ENCODE measurements at places on chromosomes 2 and 18. TPM values are rescaled to one million over a fixed set of nuclear protein-coding genes. Genes with fewer than 3 reads are reported as not detected.

The SERPINB12 gene
- total RNA-seq, result not detected

The LTBP1 gene
- total RNA-seq, result 27.4 TPM

The FAHD2B gene
- 3.2 TPM for total RNA-seq

The PRSS56 gene
- not detected for total RNA-seq
